ENCODE measurements at places on chromosomes 2 and 18.

GRCh38 chr2:37612382-37612781 lies 59.1 kb downstream of the CDC42EP3 start:
- no peak for DNase-seq

- no peak for DNase-seq
These were observed 74.9 kb upstream of the TFCP2L1 start for GRCh38 chr2:121359716-121360565.

DNA sequence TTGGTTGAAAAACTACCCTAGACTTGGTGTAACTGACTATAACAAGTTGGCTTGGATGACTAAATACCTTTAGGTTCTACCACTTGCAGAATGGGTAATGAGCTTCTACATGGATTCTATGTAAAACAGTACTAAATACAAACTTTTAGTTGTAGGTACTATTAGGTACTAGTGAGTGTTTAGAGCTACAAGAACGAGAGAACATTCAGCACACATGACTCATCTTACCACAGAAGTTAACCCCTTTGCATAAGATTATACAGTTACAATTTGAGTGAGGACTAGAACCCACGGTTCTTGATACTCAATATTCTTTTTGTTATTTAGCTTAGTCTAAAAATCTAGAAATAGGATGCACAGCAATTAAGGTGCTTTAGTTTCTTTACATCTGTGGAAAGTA lies 101.7 kb upstream of the TFCP2L1 start:
- no peak for DNase-seq

DNA sequence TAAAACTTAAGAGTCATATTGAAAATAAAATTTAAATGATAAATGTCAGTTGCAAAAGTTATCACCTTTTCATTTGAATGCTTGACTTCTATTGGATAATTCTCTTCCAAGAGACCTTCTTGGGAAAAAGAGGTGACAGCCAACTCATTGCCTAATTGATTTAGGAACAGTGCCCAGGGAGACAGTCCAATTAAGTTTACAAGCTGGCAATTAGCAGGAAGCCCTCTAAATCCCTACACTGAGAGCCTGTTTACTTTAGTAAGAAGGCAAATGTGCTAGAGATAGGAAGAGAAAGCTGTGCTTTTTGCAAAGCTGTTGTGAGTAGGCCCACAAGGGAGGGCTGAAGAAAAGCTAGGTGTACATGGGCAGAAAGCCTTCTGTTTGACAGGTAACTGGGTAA lies 189.1 kb downstream of the WDPCP start:
- no peak for DNase-seq

GRCh38 chr2:130899306-130899705 lies 62.6 kb downstream of the ARHGEF4 start:
- DNase-seq: no peak

DNA sequence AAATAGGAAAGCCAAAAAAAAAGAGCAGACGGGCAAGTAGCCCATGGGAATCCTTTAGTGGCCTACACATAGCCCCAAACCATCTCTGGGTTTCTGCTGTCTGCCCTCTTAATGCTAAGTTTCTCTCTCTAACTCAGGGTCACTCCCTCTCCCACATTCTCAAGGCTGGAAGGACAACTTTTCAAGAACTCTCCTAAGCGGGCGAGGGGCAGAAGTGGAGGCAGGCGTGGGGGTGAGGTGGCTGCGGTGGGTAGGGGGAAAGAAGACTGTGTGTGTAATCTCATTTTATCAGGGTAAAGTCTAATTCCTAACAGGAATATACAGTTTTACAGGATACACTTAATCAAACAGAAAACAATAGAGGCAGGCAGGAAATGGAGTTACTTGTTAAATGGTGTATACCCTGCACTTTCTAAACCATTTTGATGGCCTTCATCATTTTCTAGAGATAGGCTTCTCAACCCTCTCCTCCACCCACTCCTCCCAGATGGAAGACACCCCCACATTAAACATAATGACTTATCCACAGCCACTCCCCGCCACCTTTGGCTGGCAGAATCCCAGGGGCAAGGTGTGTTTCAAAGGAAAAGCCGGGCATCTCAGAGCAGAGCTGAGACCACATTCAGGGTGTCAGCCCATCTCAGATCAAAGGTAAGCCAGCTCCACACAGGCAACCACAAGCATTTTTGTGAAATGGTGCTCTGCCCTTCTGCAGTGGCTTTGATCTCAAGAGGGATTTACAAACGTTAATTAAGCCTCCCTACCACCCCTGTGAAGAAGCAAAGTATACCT lies 6.8 kb downstream of the SMAD7 start:
- DNase-seq: peak; percentile 58

DNA sequence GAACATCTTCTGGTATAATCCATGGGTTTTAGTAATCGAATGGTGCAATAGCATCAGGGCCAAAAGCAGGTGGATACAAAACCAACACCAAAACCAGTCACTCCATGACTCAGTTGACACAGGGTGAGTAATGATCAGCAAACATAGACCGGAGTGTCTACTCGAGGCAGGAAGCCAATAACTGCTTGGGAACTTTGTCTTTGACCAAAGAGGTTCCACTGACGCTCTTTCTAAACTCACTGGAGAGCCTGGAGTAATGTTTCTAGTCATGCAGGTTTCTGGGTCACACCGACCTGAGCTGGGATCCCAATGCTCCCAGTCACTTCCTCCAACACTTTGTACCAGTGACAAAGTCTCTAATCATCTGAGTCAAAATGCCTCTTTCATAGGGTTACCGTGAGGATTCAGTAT lies 30.9 kb downstream of the MREG start:
- DNase-seq: no peak

GRCh38 chr2:157460384-157460837 lies 16.5 kb upstream of the CYTIP start:
- DNase-seq: no peak
